ENCODE measurements at places on chromosomes 16 and 17.

- DNase-seq, result no peak
Observed at GRCh38 chr16:55000595-55000994, 69.9 kb downstream of the IRX5 start.

GRCh38 chr17:38326996-38327792, 16.6 kb downstream of the GPR179 start:
- DNase-seq, result no peak

GRCh38 chr17:66016231-66016630, 175.7 kb downstream of the CEP112 start:
- DNase-seq, result no peak

GRCh38 chr17:9367156-9367555, 208.5 kb downstream of the STX8 start:
- no peak for DNase-seq

DNA sequence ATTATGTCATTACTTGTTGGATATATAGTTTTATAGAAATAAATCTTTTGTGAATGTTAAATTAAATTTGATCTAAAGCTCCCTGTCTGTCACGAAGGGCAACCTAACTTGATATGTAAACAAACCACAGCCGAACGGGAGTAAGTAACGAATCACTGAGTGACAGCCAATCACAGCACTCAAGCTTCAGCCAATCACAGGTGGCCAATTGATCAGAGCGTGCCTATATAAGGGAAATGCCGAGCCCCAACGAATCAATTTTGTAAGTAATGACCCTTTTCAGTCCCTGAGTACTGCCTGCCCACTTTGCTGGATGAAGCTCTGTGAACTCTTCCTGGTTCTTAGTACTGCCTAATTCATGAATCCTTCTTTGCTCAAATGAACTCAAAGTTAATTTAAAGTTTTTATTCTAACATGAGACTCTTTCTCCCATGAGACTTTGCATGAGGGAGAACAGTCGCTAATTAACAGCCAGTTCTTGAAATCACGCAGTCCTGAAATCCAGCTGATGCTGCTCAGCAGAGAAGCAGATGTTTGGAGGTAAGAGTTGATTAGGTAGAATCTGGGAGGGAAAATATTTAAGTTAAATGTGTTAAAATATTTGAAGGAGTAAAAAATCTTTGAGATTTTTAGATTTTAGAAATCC, 302.2 kb downstream of the CNTNAP4 start:
- DNase-seq, result no peak

DNA sequence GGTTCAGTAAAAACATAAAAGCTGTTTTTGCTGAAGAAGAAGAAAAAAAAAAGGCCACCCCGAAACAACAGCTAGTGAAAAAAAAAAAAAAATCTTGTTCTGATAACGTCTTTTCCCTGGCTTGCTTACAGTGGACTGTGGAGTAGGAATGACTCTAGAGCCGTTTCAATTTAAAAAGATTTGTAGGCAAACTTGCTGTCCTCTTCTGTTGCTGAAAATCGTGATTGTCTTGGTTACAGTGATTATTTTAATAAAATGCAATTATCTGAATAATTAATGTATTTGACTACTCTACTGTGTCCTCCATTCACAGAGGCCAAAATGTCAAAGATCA, 190.6 kb upstream of the TBX2 start:
- DNase-seq, result no peak

DNA sequence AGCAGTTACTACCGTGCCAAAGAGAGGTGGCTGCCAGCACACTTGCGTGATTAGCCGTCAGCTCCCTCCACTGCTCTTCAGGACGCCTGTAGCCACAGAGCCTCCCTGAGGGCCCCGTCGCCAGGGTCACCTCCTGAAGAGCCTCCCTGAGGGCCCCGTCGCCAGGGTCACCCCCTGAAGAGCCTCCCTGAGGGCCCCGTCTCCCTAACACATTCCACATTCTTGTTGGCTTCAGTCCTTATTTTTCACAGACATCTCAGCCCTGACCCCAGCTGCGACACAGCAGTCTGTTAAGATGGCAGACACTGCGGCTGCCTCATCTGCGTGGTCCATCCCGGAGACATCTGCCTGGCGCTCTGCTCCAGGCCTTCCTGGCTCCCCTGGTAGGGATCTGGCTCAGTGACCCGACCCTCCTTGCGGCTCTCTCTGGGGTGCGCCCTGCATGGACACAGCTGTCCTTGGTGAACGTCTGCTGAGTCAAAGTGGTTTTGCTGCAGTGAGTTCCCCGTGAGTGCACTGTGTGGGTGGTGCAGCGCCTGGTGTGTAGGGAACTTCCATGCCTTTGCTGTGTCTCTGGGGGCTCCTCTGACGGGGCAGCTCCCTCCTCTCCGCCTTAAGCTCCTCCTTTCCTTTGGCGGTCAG, 11.4 kb downstream of the ACSF3 start:
- no peak for DNase-seq

- DNase-seq, result no peak
Observed at GRCh38 chr16:27779641-27780164, 229.8 kb downstream of the KATNIP start.

GRCh38 chr17:3558603-3559269, 1.1 kb upstream of the TRPV3 start:
- DNase-seq, result no peak

DNA sequence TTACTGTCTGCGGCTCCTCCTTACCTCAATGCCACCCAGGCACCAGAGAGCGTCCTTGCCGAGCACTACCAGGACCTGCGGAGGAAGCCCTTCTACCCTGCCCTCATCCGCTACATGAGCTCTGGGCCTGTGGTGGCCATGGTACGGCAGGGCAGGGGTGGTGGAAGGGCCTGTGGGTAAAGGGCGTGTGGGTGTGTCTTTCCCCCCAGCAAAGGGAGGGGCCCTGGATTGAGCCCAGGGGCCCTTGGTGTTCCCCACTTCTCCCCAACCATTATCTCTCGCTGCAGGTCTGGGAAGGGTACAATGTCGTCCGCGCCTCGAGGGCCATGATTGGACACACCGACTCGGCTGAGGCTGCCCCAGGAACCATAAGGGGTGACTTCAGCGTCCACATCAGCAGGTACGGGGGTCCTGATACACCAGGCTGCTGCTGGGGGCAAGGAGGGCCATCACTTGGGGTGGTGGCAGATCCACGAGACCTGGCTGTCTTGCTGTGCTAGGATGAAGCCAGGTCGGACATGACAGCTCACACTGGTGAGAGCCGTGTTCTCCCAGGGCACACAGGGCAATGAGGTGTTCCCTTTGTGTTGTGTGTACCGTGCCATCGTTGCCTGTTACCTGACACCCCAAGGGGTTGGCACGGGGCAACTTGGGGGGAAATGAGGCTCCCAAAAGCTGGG, 2.2 kb upstream of the DECR2 start:
- no peak for DNase-seq

- DNase-seq, result no peak
Observed at GRCh38 chr17:927611-928461, 51.7 kb downstream of the NXN start.

DNA sequence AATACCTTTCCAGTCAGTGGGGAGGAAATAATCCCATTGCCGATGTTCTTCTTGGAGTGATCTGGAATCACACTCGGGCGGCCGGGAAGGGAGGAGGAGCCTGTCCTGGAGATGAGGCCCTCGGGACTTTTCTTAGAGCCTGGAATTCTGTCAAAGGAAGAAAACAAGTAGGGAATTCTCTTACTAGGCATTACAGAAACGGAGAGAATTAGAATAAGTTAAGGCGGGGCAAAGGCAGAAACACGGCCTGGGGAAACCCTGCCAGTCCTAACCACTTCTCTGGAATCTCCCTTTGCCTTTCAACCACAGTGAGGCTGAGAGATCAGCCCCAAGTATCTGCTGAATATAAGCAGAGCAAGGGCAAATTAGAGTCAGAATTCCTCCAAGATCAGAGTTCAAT, 27.8 kb downstream of the USP36 start:
- DNase-seq, result no peak

DNA sequence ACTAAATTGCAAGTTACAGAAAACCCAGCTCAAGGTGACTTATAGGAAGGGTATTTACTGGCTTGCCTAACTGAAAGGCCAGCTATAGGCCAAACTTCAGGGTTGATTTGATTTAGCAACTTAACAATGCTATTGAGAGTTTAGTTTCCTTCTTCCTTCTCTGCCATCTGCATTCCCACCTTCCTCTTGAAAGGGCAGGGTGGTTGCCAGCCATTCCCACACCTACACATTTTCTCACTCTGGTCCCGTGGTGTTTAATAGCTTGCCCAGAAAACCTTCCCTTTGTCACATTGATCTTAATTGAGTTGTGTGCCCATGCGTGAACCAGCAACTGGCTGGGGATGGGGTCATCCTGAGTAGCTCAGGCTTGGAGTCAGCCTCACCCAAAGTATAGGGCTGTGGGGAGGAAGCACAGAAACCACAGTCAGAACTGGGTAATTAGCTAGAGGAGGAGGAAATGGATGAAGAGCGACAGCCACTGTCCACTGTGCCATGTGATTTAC, 194.7 kb downstream of the SPECC1 start:
- DNase-seq, result no peak

GRCh38 chr17:1120596-1121441, 59.0 kb downstream of the ABR start:
- no peak for DNase-seq

- no peak for DNase-seq
Observed at GRCh38 chr17:56624309-56624708, 30.8 kb downstream of the NOG start.
